Natural killer cell treated with Interleukin-12 subunit alpha and Interleukin-12 subunit beta and Interleukin-15 and Interleukin-18, amount 100 ng/mL, for 72 hours (primary cell): ENCODE measurements at places on chromosomes 2 and 18. TPM values are rescaled to one million over a fixed set of nuclear protein-coding genes. Genes with fewer than 3 reads are reported as not detected.
A peak's percentile ranks its signal among the peaks of the same experiment; 100 is the strongest.

DNA sequence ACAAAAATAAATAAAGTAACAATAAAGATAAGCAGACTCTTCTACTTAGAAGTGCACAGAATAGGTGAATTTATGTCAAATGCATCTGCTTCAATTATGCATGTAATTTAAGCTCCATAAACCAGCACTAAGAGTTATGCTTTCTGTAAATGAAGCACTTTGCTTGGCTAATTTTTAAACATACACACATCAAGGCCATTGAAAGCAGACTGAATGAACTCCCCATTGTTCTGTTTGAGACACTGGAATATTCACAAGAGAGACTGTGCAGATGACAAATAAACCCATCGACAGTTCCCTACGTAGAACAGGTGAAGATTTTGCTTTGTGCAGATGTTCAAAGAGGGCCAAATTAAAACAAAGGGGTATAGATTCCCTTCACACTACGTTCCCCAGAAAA lies 133.4 kb downstream of the PID1 start:
- no peak for DNase-seq

GRCh38 chr2:237556773-237557632 lies 9.4 kb upstream of the PRLH start:
- no peak for DNase-seq

DNA sequence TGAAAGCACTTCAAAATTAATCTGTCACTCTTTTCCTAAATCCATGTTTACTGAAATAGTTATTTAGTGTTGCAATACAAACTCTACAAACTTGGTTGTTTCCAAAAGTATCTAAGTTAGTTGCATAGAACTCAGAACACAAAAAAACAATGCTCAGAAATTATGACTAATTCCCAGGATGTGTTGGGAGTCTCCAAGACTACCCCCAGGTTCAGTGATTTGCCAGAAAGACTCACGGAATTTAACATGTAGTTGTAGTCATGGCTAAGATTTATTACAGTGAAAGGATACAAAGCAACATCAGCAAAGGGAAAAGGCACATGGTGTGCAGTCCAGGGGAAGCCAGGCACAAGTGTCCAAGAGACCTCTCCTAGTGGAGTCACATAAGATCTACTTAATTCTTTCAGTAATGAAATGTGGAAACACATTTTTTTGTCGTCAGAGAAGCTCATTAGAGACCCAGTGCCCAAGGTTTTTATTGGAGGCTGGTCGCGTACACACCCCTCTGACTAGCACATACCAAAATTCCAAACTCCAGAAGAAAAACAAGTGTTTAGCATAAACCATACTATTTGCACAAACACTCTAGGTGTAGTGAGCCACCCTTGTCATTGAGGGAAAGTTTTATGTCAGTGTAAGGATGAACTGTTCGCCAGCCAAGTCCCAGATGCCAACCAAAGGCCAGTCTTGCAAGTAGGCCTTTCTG lies 43.3 kb upstream of the CYP20A1 start:
- DNase-seq, result no peak

DNA sequence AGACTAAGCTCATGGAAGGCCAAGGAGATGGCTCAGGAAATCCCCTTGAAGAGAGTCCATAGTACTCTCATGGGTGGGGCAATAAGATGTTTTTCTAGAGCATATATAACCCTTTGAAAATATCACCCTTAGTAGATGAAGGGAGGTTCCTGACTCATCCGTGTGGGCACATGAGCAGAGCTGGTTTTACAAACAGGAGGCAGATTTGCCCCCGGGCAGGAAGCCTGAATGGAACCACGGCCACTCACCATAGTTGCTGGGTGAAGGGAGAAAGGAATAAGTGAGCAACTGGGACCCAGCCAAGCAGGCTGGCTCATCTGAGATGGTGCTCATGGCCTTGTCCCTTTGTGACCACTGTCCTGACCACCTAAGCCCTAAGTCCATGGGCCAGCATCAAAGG lies 29.0 kb upstream of the MAPRE3 start:
- no peak for DNase-seq

DNA sequence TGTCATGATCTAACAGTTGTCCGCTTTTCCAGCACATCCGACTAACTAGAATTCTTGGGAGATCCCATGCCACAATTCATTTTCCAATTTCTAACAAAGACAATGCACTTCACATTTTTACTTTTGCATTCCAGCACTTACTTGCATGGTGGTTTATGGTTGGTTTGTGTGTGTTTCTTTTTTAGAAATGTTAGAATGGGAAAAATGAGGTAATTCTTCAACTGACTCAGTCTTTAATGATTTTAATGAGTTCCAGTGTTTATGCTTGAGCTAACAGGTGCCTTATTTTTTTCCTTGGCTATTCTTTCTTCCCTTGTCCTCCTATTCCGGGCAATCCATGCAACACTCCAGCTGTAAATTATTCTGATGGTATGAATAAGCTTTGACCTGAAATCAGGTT lies 46.4 kb downstream of the SLC8A1 start:
- DNase-seq, result no peak

DNA sequence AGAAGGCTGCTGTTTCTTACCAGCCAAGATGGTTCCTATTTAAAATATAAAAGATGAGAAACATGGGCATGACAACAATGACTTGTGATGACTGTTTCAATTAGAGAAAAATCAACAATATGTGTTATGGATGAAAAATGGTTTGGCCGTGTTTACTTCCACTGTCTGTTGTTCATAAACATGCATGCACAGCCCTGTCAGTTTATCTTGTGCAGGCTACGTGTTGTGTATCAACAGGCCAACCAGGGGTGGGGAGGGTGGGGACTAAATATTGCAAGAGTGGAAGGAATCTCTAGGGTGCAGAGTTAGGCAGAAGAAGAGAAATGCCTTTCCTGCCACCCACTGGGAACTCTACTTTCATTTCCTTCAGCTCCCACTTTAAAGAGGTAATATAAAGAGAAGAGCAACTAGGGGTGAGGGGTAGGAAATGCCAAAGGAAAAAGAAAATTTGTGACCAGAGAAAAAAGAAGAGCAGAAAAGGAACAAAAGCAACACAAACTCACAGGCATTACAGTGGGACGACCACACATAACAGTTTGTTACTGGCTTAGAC lies 116.8 kb upstream of the MEIS1 start:
- DNase-seq, result no peak

- DNase-seq, result no peak
These were observed 66.9 kb downstream of the HS1BP3 start for GRCh38 chr2:20584045-20584398.

DNA sequence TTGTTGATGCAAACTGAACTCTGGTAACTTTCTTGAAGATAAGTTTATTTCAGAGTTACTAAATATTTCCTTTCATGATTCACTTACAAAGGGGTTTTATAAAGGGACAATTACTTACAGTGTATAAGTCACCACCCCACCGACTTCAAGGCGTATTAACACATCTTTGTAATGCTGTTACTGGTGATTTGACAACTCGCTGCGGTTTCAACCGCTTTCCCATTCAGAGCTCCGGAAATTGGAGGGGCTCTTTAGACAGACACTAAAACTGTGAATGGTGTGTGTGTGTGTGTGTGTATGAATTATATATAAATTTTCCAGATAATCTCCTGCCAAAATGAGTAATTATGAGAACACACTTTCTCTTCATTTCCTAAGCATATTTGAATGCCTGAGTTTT lies 4.9 kb downstream of the TM4SF20 start:
- DNase-seq, result no peak

GRCh38 chr2:44753552-44754285 lies 187.8 kb upstream of the SIX3 start:
- DNase-seq, result peak; percentile 70

DNA sequence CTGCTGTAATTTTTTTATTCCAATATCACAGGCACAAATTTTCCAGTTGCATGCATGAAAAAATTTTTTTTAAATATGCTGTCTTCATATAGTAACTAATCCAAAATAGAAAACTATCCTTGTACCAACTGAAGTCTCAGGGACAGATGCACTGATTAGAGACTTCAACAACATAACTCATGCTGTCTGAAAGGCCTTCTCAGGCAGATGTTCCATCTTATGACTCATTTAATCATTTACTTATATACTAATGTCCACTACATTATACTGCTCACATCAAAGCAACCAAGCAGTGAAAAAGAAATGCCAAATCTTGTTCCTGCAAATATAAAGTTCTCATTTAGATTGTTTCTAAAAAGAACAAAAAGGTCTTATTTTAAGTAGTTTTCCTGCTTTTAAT lies 53.1 kb downstream of the OLA1 start:
- DNase-seq, result no peak

GRCh38 chr2:157625296-157625695 lies 3.4 kb downstream of the ACVR1C start:
- DNase-seq, result no peak

- DNase-seq, result no peak
These were observed 353.6 kb upstream of the FSIP2 start for GRCh38 chr2:185384822-185385560.

DNA sequence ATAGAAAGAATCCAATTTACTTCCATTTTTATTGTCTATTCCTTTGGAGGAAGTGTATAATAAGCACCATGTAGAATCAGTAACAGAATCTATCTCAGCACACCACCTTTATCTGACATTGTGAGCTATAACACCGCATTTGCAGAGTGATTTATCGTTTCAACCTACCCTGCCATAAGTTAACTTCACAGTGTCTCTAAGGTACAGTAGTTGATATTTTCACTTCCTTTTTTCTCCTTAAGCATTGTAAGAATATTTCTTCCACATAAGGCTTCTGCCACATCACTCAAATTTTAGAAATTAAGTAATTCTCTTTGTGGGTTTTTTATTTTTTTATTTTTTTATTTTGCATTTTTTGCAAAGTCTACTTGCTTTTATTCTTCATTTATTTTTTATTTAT lies 107.1 kb downstream of the TMX3 start:
- no peak for DNase-seq

DNA sequence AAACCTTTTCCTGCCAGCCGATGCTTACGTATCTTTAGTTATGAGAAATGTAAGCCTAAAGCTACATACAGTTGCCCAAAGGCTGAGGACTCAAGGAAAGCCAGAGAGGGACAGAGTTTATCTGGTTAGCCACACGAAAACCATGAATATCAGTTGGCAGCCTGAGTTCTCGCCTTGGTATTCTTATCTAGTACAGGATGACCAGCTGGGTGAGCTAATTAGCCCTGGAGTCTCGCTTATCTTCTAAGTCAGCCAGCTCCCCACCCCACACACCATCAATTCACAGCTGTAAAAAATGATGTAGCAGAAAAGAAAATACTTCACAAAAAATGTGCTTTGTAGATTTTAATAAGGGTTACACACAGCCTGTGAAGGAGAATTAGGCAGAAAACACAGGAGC lies 617.5 kb upstream of the SOX11 start:
- DNase-seq, result no peak

DNA sequence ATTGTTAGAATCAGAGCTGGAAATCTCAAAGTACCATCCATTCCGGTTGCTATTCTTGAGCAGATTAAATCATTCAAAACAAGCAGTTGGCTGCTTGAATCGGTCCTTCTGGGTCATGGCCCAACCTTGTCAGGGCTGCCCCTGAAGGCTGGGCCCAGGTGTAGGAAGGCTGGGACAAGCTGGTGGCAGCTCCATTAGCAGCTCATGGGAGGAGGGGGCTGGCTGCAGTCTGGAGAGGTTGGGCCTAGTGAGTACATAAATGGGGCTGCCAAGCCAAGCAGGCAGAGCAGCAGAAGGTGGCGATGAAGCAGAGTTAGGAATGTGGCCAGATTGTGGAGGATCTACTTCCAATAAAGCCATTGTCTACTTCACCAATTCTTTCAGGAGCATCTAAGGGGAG lies 81.4 kb downstream of the ADCYAP1 start:
- no peak for DNase-seq

DNA sequence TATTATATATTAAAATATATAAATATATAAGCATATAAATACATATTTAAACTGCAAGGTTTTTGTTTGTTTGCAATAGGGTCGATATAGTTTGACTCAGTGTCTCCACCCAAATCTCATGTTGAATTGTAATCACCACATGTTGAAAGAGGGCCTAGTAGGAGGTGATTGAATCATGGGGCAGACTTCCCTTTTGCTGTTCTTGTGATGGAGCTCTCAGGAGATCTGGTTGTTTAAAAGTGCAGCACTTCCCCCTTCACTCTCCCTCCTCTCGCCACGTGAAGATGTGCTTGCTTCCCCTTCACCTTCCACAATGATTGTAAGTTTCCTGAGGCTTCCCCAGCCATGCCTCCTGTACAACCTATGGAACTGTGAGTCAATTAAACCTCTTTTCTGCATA lies 2137.3 kb upstream of the CELF4 start:
- DNase-seq, result no peak

- DNase-seq, result no peak
These were observed 30.9 kb downstream of the EPHA4 start for GRCh38 chr2:221541131-221541735.

DNA sequence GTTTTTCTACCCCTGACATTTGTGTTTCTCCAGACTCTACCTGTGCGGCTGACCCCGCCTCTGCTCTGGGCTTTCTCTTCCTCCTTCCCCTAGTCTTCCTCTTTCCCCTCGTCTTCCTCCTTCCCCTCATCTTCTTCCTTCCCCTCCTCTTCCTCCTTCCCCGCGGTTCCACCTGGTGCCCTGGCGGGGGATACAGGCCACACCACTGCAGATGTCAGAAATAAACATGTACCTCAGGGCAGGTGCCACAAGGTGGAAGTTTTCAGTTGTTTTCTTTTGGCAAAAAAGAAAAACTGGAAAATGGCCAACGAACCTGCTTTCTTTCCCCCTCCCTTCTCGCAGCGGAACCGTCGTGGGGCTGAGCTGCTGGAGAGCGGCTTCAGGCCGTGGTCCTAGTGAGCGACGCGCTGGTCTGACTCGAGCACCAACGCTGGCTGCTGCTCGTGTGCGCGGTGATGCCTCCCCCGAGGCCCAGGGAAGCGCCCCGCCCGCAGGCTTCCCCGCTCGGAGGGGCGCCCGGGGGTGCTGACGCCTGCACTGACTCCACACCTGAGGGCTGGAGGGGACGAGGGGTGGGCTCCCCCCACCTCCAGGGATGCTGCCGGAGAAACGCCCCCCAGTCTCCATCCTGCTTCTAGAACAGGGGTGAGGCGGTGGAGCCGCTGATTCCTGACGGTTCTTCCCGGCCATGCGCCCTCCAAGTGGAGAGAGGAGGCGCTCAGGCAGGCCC lies 83.7 kb upstream of the ZNF516 start:
- DNase-seq, result no peak

DNA sequence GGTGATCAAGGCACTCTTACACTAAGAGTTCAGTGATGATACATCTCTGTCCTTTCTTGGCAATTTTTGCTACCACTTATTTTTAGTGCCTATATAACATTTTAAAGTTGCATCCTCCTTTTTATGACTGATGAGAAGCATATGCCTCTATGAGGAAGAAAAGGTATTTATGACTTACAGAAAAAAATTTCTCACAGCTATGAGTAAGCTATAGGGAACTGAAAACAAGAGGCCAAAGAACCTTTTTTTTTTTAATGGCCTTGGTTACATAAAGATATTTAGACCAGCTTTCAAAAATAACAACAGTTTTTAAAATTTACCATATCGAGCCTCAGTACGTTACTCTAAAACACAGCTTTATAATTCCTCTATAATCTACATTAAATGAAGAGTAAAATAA lies 21.3 kb downstream of the MBD5 start:
- no peak for DNase-seq

- no peak for DNase-seq
These were observed 632 bp downstream of the AFTPH start for GRCh38 chr2:64524604-64525316.

GRCh38 chr2:207290833-207291624 lies 125.3 kb upstream of the KLF7 start:
- DNase-seq, result no peak

TWIST2 gene
- total RNA-seq, result not detected

SEPTIN2 gene
- total RNA-seq, result 246 TPM

IL36RN gene
- total RNA-seq, result not detected

UCN gene
- 1.3 TPM for total RNA-seq

GAREM2 gene
- total RNA-seq, result 4.1 TPM

GAL3ST2 gene
- 0.83 TPM for total RNA-seq

NDC80 gene
- total RNA-seq, result 24.5 TPM

PIGN gene
- 53.6 TPM for total RNA-seq
